ENCODE measurements at places on chromosomes 16 and 17. TPM values are rescaled to one million over a fixed set of nuclear protein-coding genes. Genes with fewer than 3 reads are reported as not detected.

DNA sequence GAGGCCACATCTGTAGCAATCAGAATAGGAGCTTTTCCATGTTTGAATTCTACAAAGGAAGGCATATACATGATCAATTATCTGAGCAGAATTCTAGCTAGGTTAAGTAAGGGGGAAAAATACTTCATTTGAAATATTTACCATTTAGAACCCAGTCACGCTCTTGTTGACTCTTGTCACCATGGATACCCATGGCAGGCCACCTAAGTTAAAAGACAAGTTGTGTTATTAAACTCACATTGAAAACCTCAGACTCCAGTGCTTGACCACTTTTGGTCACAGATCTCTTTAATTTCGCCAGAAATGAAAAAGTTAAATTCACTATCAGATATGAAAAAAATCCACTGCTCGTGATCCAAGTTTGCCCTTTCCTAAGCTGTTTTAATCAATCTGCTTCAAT lies 4.1 kb downstream of the DDX5 start:
- peaks cover 73% of the 10 kb centered on the region for H3K4me1 ChIP-seq
- no peak overlapping the region for H3K4me3 ChIP-seq
- no peaks in the 10 kb centered on the region for H3K27me3 ChIP-seq
- peak overlapping the region; percentile 75 for H3K27ac ChIP-seq
- peaks cover 81% of the 10 kb centered on the region for H3K36me3 ChIP-seq

DNA sequence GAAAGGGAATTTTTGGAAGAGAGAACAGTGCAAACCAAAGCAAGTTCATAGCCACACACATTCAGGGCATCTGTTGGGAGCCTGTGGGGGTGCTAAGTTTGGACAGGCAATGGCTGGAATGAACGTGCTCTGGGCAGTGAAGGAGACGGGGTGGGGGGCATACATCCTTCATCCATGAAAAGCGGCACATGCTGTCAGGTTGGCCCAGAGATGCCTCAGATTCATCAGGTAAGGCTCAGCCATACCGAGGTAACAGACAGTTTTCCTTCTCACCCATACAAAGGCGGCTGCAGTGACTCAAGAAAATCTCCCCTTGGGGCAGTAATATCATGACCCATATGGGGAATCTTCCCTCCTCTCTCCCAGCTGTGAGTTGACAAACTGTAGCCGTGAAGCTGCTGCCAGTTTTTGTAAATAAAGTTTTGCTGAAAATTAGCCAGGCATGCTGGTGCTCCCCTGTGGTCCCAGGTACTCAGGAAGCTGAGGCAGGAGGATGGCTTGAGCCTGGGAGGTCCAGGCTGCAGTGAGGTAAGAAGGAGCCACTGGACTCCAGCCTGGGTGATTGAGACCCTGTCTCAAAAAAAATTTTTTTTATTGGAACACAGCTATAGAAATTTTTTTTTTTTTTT lies 9.2 kb upstream of the UBALD2 start:
- H3K4me3 ChIP-seq = no peak overlapping the region
- H3K27ac ChIP-seq = peak overlapping the region; percentile 81
- peaks cover 39% of the 10 kb centered on the region for H3K4me1 ChIP-seq
- H3K27me3 ChIP-seq = no peaks in the 10 kb centered on the region
- no peaks in the 10 kb centered on the region for H3K36me3 ChIP-seq
- DNase-seq = no peak

- peak overlapping the region; percentile 78 for H3K27ac ChIP-seq
- no peak overlapping the region for H3K4me3 ChIP-seq
- peak; percentile 53 for DNase-seq
- H3K36me3 ChIP-seq = peaks cover 10% of the 10 kb centered on the region
- H3K27me3 ChIP-seq = no peaks in the 10 kb centered on the region
These were observed 45.5 kb downstream of the PRKCA start for GRCh38 chr17:66347661-66348514.

DNA sequence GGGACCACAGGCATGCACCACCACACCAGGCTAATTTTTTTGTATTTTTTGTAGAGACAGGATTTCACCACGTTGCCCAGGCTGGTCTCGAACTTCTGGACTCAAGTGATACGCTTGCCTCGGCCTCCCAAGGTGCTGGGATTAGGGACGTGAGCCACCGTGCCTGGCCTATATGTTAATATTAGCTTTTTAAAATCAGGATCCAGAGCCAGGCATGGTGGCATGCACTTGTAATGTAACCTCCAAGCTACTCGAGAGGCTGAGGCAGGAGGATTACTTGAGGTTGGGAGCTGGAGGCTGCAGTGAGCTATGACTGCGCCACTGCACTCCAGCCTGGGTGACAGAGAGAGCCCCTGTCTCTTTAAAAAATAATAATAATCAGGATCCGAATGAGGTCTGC lies 8.5 kb upstream of the ADCY7 start:
- no peak for DNase-seq
- no peak overlapping the region for H3K4me3 ChIP-seq
- peaks cover 2% of the 10 kb centered on the region for H3K27me3 ChIP-seq
- H3K4me1 ChIP-seq = peaks cover 3% of the 10 kb centered on the region
- no peaks in the 10 kb centered on the region for H3K36me3 ChIP-seq
- H3K27ac ChIP-seq = no peak overlapping the region

The KRTAP2-2 gene
- total RNA-seq = not detected
